NCI-H1048 (cell line): ENCODE measurements at places on chromosomes 7 and 10.

GRCh38 chr10:123146013-123146893 is 1.7 kb upstream of the HMX2 start:
- DNase-seq = no peak

DNA sequence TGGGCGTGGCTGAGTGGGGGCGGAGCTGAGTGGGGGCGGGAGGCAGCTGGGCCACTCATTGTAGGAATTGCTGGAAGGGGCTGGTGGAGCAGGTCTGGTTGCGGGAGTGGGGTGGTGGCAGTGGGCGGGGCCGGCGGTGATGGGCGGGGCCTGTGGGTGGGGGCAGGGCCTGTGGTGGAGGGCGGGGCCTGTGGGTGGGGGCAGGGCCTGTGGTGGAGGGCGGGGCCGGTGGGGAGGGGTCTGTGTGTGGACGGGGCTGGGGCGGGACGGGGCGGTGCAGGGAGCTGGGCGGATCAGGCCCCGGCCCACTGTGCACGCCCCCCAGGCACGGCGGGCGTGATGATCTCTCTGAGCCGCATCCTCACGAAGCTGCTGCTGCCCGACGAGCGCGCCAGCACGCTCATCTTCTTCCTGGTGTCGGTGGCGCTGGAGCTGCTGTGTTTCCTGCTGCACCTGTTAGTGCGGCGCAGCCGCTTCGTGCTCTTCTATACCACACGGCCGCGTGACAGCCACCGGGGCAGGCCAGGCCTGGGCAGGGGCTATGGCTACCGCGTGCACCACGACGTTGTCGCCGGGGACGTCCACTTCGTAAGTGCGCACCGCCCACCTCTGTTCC is 14.0 kb downstream of the SLC29A4 start:
- DNase-seq = peak; percentile 70

- DNase-seq = no peak
These were observed 26.2 kb upstream of the BMPR1A start for GRCh38 chr10:86730227-86730626.

DNA sequence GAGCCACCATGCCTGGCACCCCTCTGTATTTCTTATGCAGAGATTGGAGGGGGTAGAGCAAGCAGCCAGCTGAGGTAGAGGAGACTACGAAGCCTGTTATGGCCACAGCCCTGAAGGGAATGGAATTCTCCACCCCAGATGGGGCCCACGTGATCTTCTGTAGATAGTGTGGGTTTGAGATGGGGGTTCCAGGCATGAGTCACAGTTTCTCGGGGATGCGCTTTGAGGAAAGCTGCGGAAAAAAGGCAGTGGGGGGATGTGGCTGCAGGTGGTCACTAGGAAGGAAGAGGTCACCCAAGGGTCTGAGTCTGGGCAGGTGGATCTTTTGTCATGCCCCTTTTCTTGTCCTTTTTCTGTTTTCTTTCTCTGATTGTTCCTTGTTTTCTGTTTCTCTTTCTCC is 11.5 kb downstream of the FAM131B start:
- DNase-seq = no peak

DNA sequence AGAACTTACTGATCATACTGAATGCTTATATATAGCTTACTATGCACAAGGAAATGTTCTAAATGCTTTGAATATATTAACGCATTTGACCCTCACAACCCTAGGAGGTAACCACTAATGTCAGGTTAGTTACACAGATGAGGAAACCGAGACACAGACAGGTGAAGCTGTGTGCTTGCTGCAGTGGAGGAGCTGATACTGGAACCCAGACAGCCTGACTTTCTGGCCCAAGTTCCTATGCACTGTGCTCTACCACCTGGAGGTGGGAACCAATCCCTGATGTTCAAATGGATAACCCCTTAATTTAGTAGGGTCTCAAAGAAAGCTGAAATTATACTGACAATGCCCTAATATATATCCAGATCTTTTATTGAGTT is 119.6 kb downstream of the SORBS1 start:
- no peak for DNase-seq

- no peak for DNase-seq
These were observed 63.1 kb downstream of the ZNRF2 start for GRCh38 chr7:30347226-30348082.
